Stimulated activated CD8-positive, alpha-beta memory T cell treated with anti-CD3 and anti-CD28 coated beads, Interleukin-7, amount 100 ng/mL, for 1 hour (primary cell): ENCODE measurements at places on chromosomes 7 and 10.

GRCh38 chr7:151671514-151671913, 151.8 kb upstream of the RHEB start:
- DNase-seq = no peak

GRCh38 chr10:52409195-52409594, 95.1 kb downstream of the DKK1 start:
- no peak for DNase-seq

GRCh38 chr7:80449836-80450235, 62.0 kb downstream of the GNAT3 start:
- no peak for DNase-seq

- no peak for DNase-seq
These were observed 93.7 kb downstream of the EBF3 start for GRCh38 chr10:129870474-129870757.

GRCh38 chr10:110274072-110274627, 30.6 kb downstream of the SMNDC1 start:
- DNase-seq = no peak

- no peak for DNase-seq
These were observed 264.2 kb downstream of the SEC23IP start for GRCh38 chr10:120156614-120157274.

DNA sequence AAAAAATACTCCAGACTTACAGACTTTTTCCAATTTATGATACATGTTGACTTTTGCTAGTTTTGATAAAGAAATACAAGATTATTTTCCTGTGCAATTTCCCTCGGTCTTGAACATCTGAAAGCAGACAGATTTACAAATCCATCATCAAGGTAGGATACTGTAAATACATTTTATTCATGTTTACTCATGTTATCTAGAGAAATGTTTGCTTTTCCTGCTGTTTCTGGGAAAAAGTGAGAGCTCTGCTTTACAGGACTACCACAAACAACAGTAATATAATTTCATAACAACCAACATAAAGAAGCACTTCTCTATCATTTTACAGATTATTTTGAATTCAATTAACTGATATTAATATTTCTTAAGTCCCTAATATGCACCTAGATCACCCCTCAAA, 31.7 kb upstream of the CASD1 start:
- DNase-seq = no peak

DNA sequence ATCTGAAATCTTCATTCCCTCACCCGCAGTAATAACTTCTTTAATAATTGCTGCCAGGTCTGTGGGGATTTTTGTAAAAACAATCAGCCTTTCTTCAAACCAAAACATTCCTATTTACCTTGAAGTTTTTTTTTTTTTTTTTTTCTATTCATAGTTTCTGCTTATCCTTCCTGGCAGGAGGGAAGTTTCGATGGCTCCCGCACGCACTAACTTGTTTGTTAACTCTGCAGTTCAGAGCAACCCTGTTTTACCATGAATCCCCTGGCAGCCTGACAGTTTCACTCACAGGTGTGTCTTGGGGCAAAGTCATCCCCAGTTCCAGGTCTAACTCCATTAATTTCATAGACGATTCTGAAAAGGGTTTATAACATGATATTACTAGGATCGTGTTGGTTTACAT, 149.3 kb downstream of the KLF6 start:
- DNase-seq = no peak

GRCh38 chr10:103204353-103205255, 11.5 kb upstream of the NT5C2 start:
- DNase-seq = no peak
